ENCODE measurements at places on chromosomes 12 and 14. TPM values are rescaled to one million over a fixed set of nuclear protein-coding genes. Genes with fewer than 3 reads are reported as not detected.

Gene CDK17
- total RNA-seq, result 35.9 TPM

Gene PKP2
- total RNA-seq, result 103 TPM

Gene PARPBP
- total RNA-seq, result 17.0 TPM

DNA sequence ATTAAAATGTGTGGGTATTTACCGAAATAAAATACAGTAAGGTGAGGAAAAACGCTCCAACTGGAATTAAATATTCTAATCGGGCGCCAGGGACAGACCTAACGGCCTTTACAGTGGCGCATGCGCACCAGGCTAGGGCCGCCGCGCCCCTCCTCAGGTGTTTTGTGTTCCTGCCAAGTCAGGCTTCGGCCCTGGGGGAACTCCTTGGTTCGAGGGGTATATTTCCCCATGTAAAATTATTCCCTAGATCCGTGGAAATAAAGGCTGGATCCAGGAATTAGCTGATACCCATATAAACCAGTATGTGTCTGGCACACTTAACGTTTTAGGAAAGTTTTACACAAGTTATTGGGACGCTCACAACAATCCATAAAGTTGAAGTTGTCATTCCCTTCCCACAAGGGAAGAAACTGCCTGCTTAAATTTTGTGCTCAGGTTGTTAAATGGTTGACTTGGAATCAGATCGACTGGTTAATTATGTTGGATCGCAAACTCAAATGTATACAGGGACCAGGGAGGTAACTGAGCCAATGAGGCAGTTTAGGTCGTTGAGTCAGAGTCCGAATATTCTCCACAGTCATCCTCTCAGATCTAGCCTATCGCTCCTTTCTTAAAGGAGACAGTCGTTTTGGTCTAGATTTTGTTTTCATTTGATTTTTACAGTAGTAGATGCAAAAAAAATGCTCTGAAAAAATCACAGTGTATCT, 621 bp upstream of the ANAPC7 start:
- peak; percentile 71 for DNase-seq

Gene FAM186B
- 0.24 TPM for total RNA-seq

Gene KRT74
- not detected for total RNA-seq

Gene CLEC4D
- total RNA-seq, result not detected

DNA sequence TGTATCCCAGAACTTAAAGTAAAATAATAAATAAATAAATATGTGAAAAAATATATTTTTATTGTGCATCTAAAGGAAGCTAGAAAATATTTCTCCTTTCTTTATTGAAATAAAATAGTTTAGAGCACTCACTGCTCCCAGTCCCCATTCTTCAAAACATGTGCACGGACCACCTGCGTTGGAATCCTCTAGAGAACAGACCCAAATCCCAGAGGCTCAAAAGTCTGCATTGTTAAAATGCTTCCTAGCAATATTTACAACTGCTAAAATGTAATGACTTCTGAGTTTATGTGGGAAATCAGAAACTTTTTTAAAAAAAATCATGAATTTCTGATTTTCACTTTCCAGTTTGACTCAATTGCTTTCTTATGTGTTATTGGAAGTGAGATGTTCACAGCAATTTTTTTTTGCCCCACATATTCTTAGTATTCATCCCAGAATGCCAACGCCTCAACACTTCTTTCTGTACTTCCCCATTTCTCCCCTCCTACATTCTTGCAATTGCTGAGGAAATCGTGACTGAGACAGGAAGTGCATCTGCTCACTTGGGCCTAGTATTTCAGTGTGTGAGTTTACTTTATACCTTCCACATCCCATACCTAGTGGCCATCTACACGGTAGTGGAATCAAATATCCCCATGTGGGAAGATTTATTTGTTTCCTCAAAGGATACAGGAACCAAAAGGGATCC, 116.0 kb upstream of the FLRT2 start:
- no peak for DNase-seq

GRCh38 chr12:52006726-52007157, at the start of gene TAMALIN:
TSS of gene TAMALIN (plus strand) at chr12:52006946. CDS start at chr12:52007020, 74 bp downstream.
- peak; percentile 48 for DNase-seq
